Body of pancreas (tissue), 4 donors: ENCODE measurements at places on chromosomes 1 and 21. TPM values are rescaled to one million over a fixed set of nuclear protein-coding genes. Genes with fewer than 3 reads are reported as not detected.

DNA sequence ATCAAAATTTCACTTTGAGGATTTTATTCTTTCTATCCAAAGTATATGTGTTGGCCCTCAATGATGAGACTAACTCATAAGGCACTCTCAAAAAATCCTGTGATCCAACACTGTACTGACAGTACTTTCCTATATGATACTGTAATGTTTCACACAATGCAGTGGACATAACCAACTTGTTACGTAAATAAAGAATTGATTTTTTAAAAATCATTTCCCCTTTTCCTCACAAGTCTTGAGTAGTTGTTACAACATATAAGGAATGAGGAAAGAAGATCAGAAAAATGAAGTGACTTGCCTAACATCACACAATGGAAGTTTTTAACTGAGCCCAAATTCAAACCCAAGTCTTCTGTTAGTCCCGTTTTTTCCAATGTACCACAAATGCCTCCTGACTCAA is 17.2 kb downstream of the PTP4A2 start:
- no peak for DNase-seq

Gene SEMA4A
- total RNA-seq, result 11.9 TPM

Gene DYNLT5
- total RNA-seq, result not detected

Gene CDA
- not detected for total RNA-seq

- no peak for DNase-seq
These were observed 68.0 kb upstream of the TRAPPC10 start for GRCh38 chr21:43944078-43944633.

DNA sequence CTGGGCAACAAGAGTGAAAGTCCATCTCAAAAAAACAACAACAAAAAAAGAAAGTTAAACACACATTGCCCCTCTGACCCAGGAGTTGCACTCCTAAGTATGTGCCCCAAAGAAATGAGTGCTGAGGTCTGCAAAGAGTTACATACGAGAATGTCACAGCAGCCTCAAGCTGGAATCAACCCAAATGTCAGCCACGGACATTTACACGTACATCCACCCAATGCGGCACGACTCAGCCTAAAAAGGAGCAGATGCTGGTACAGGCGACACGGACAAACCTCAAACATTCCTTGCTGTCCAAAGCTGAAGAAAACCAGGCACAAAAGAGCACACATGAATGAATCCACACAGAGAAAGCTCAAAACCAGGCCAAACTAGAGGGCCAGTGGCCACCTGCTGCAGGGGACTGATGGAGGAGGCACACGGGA is 46.8 kb upstream of the ECE1 start:
- no peak for DNase-seq

Gene CELA2B
- 1,481 TPM for total RNA-seq

DNA sequence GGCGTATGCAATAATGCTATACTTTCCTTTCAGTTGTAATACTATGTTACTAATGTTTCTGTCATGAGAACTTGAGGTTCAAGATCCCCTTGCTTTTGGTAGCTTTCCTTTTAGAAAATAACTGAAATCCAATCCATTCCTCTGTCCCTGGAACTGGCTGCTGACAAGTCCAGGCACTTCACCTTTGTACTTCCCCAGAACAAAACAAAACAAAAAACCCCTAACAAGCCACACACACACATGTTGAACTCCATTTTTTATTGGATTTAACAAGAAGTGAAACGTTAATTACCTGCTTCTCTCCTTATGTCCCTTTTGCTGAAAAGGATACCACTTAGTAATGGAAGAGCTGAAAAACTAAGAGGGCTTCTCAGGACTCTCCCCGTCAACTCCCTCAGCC is 26.1 kb upstream of the SDC3 start:
- no peak for DNase-seq
